ENCODE measurements at places on chromosomes 3 and 15. TPM values are rescaled to one million over a fixed set of nuclear protein-coding genes. Genes with fewer than 3 reads are reported as not detected.

DNA sequence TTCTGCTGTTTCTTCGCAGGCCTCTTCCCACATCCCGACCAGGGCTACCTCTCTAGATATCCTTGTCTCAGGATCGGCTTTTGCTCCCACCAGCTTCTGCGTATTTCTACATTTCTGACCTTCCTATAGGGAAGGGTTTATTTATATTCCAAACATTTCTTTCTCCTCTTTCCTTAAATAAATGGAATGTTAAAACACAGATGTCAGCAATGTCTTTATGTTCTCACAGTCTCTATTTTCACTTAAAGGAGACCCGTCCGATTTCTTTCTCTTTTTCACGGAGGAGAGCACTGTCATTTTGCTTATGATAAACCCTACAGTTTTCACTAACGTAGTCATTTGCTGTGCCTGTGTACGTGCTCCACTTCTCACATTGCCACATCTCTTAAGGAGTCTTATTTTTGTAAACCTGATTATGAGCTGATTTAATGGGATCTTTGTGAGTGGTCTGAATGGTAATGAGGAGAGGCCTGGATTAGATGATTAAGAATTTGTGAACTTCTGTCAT lies 630 bp downstream of the KIF15 start:
- DNase-seq: no peak

The SPATA12 gene
- polyA plus RNA-seq: not detected

- DNase-seq: no peak
These were observed 58.3 kb upstream of the TSEN2 start for GRCh38 chr3:12425850-12426579.

The STAB1 gene
- 43.5 TPM for polyA plus RNA-seq

GRCh38 chr3:14290631-14291385 lies 111.6 kb upstream of the SLC6A6 start:
- DNase-seq: peak; percentile 94

- DNase-seq: peak; percentile 19
These were observed 63.5 kb downstream of the OTOL1 start for GRCh38 chr3:161560008-161560637.

DNA sequence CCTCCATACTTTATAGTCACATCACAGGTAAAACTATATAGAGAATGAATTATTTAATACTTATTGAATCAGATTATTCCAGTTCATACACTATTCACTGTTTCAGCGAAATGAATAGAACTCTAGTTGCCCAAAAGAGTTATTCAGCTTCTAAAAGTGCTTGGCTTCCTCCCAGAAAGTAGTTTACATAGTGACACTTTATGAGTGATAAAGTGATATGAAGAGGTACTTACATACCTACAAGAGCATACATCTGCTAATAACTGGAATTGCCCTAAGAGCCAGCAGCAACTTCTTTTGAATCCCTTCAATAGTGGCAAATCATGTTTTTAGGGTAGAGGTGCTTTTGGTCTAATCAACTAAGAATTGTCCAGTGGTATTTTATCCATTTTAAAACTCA lies 635.1 kb upstream of the AGTR1 start:
- no peak for DNase-seq

GRCh38 chr3:124972457-124972856 lies 37.9 kb upstream of the MUC13 start:
- DNase-seq: peak; percentile 97

The CHAC1 gene
- polyA plus RNA-seq: 1.4 TPM

GRCh38 chr15:74438721-74439316 lies 5.1 kb upstream of the SEMA7A start:
- peak; percentile 40 for DNase-seq

GRCh38 chr15:47383801-47384200 lies 333.5 kb upstream of the SEMA6D start:
- DNase-seq: no peak

DNA sequence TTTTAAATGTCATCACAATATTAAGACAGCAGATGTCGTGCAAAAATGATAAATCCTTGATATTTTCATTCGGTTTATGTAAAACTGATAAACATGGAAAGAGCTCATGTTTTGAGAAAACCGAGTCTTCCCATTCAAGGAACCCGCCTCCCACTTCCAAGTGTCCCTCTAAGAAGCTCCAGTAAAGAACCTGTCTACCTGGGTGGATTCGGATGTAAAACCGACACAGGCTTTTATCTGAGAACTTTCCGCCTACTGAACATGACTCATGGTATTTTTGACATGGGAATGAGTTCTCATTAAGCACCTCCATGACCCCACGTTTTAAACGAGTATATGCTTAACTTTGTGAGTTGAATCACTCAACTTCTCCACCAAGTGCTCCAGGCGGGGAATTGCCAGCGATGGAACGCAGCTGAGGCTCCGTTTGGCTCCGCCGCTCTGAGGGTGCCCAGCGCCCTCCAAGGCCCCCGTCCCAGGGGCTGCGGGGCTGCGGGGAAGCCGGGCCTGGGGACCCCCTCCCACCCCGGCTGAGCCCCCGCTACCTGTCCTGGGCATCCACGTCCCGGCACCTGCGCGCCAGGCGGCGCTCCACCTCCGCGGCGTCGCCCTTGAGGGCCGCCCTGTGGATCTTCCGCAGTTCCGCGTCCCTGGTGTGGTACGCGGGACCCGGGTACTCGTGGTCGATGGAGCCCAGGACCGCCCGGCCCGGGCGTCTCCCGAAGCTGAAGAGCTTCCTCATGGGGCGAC lies 119.9 kb downstream of the LMLN start:
- no peak for DNase-seq

The GRK7 gene
- polyA plus RNA-seq: not detected

The ERICH6 gene
- polyA plus RNA-seq: 0.09 TPM

DNA sequence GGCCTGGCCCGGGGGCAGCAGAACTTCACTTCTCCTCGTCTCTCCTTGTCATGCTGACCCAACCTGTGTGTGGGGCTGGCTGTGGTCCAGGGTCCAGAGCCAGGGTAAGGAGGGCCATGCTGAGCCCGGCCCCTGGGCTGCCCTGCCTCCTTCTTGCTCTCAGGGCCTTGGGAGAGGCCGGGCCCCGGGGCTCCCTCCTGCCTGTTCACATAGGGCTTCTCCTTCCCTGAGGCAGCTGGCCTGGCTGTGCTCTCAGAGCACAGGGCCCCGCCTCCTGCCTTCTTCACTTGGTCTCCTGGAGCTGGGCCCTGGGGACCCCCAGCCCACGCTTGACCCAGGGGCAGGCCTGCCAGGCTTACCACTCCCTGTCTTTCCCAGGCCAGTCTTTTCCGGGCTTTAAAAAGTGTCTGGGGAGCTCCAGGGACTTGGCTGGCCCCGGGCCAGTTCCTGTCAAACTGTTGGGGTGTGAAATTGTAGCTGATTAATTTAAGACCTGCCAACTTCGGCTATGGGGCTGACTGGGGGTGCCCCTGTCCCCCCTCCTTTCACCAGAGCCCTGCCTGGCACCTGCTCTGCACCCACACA lies 11.8 kb downstream of the PLXNA1 start:
- DNase-seq: no peak

- DNase-seq: peak; percentile 89
These were observed 366.8 kb upstream of the UMPS start for GRCh38 chr3:124363476-124363875.

The CLRN1 gene
- polyA plus RNA-seq: 8.7 TPM
